ENCODE measurements at places on chromosomes 12 and 14.

- DNase-seq = no peak
Observed at GRCh38 chr12:110565894-110566871, 16.9 kb downstream of the PPTC7 start.

- DNase-seq = no peak
Observed at GRCh38 chr12:87520968-87521367, 508.2 kb downstream of the C12orf50 start.

DNA sequence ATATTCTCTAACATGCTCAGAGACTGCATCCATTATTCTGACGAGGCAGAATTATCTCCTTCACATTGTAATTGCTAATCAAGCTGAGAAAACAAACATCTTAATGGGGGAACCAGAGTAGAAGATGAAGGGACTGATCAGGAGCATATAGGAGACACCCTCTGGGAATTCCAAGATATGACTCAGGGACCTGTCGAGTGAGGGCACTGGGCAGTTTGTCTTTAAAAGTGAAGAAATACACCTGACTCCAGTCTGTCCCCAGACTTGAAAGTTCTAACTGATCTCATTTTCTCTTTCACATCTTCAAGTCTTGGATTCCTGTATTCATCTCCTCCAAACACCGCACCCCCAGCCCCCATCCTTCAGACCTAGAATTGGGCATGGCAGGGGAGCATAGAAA lies 226.9 kb upstream of the PLXNC1 start:
- DNase-seq = no peak

DNA sequence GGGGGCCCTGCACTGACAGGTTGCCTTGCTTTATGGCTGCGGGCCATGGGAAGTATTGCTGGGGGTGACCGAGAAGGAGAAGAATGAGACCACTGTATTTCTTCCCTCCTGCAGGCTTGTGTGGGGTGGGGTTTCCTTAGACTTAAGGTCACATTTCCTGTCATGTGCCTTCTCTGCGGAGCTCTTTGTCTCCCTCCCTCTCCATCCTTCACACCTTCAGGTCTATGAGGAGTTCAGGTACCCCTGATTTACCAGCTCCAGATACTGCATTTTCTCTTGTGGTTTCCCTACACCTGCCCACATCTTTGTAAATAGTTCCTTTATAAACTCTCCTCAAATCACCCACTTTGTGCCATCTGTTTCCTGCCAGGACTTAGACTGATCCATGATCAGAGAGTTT lies 3.6 kb downstream of the FNTB start:
- DNase-seq = peak; percentile 96

DNA sequence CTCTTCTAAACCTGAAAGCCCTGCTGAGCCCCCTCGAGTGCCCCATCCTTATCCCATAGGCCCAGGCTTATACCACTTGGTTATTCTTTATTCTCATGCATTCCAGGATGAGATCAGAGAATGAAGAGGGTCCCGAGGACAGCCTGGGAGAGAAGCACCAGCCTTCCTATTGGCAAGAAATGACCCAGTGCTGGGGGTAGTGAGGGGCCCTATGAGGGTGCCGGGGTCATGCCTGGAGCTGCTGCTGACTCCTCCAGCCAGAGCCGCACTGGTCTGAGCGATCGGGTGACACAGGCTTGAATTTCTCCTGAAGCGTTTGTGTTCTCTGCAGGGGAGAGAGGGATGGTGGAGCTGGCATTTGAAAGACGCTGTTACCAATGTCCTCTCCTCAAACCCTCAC lies 18.1 kb downstream of the MORN3 start:
- no peak for DNase-seq

DNA sequence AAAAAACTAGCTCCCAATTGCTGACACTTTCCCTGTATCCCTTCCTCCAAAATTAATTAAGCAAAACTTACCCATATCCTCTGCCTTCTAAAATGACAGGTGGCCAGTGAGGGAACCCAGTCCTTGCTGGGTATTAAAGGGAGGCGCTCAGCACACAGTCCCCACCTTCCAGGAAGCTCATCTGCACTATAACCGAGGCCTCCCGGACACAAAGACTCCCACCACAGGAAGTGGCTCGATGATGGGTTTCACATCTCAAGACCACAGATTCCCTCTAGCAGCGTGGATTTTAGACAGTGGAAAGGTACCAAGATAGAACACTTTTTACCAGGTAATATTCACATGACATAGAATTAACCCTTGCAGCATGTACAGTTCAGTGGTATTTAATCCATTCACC lies 126.8 kb upstream of the NCOR2 start:
- DNase-seq = peak; percentile 60

DNA sequence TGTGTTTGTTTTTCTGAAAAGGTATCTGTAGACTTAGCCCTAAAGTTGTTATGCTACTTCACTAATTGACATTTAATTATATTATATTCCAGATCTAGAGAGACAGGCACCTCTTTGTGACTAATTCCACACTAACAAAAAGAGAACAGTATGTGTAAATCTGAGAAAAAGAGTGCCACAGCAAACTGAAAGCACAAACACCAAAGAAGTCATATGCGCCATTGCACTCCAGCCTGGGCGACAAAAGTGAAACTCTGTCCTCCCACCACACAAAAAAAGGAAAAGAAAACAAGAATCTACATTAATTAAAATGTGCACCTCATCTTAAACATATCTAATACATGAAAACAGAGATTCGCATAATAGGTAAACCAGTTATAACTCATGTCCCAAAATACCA lies 4.4 kb upstream of the CSRNP2 start:
- no peak for DNase-seq
